ENCODE measurements at places on chromosomes 7 and 10. TPM values are rescaled to one million over a fixed set of nuclear protein-coding genes. Genes with fewer than 3 reads are reported as not detected.

DNA sequence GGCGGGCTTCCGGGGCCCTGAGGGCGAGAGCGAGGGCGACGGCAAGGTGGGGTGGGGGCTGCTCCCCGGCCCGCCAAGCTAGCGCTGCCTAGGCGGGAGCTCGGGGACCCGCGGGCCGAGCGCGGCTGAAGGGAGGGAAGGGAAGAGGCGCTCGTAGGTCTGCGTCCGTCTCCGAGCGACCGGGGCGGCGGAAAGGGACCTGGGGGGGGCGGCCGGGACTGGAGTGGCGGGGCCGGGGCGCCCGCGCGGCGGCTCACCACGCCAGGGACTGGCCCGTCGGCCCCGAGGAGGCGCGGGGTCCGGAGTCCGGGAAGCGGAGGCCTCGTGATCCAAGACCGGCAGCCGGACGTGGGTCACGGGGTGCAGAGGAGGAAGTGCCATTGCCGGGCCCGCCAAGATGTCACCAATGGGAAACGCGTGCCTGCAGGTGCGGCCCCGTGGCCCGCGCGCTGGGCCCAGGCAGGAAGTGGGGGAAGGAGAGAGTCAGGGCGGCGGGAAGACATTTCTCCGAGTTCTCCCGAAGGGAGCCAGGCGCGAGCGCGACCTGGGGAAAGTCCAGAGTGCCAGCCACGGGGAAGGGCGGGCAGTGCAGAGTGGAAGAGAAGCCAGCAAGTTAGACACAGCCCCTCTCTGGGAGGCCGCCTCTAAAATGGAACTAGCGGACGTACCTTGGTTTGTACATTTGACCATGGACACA, 11.9 kb downstream of the HNRNPF start:
- peak; percentile 98 for DNase-seq

- DNase-seq: no peak
These were observed 76.1 kb upstream of the ANK3 start for GRCh38 chr10:60465801-60466200.

DNA sequence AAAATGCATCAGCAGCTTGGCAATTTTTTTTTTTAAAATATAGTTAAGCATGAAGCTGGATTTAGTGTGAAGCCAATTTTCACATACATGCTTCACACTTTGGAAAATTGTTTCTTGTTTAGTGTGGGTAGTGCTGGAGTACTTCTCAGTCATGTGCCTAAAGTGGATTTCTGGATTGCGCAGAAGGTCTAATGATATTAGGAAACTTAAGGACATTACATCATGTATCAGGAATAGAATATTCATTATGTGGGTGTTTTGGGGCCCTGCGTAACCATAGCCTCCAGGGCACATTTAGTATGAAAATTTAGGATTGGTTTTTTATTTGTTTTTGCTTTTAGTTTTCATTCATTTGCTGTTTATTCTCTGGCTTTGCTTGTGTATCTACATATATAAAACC, 28.8 kb upstream of the BNIP3 start:
- no peak for DNase-seq

RBP4 gene
- 9.6 TPM for total RNA-seq

- no peak for DNase-seq
These were observed 97.8 kb upstream of the PPIF start for GRCh38 chr10:79249186-79250121.

PRSS2 gene
- total RNA-seq: not detected

AOAH gene
- total RNA-seq: 0.69 TPM

AASS gene
- total RNA-seq: 13.3 TPM

HNRNPF gene
- 227 TPM for total RNA-seq

DNA sequence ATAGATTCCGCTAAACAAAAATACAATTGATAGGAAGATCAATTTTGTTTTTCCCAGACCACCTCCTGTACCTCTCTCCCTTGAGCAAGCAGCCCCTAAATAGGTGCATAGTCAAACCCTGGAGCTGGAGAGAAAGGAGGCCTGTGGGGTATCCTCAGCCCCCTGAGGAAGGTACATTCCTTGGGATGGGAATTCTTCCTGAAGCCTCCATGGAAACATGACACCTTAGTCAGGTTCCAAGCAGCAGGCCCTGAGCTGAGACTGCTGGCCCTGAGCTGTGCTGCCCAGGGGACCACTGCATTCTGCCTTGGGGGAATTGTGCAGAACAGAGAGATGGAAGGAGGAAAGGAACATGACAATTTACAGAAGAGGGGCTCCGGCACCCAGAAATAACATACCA, 7.4 kb downstream of the HNRNPF start:
- DNase-seq: no peak

DNA sequence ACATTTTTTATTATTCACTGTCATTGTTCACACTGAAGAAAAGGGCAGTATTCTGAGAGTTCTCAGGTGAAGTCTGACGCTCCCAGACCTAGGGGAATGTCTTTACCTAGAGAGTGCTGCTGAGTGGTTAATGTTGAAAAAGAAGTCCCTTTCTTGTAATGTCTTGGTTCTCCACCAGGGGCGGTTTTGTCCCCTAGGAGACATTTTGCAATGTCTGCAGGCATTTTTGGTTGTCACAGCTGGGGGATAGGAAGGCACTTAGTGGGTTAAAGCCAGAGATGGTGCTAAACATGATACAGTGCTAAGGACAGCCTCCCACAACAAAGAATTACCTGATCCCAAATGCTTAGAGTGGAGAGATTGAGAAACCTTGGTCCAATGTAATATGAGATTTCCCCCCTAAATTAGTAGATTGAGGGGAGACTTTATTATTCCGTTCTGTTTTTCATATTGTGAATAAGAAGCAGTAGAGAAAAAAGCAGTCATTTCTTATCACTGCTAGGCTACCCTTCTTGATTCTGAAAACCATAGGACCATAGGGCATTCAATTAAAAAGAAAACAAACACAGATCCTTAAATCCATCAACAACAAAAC, 13.1 kb downstream of the UMAD1 start:
- no peak for DNase-seq

- no peak for DNase-seq
These were observed 36.5 kb upstream of the AP5Z1 start for GRCh38 chr7:4738711-4739527.

GRCh38 chr7:40175725-40176510, 41.1 kb downstream of the SUGCT start:
- no peak for DNase-seq

DNA sequence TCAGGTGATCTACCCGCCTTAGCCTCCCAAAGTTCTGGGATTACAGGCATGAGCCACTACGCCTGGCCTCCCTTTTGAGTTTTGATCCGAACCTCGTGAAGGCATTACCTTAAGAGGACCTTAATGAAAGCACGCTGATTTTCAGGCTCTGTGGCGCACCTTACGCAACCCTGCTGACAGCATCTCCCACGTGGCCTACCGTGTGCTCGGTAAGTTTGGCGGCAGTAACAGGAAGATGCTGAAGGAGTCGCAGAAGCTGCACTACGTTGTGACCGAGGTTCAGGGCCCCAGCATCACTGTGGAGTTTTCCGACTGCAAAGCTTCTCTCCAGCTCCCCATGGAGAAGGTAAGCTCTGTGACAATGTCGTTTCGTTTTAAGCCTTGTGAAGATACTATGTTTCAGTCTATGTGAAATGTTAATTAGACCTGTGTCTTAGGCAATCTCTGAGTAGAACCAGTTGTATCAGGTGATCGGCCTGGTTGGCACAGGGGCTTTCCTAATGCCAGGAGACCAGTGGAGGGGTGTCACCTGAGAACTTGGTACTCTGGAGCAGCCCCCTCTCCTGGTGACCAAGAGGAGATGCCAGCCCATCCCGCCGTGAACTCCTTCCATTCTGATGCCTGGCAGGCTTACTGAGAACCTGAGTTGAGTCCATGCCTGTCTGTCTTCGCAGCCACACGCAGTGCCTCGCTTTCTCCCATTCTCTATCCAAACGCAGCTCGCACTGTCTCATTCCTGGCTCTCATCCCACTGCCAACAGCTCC, 43.5 kb downstream of the TRRAP start:
- DNase-seq: peak; percentile 60

DNA sequence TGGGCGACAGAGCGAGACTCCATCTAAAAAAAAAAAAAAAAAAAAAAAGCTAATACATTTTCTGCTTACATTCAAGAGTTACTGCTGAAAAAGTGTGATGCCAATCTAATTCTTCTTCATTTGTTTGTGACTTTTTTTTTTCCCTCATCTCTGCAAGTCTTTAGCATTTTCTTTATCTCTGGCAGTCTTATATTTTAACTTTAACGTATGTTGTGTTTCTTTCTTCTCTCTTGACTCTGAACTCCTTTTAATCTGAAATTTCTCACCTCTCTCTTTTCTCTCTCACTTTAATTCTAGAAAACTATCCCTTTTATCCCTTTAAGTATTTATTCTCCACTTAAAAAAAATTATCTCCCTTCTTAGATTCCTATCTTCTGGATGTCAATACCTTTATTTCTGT, 146.5 kb downstream of the JMJD1C start:
- DNase-seq: no peak

DOCK4 gene
- total RNA-seq: 8.9 TPM

DNA sequence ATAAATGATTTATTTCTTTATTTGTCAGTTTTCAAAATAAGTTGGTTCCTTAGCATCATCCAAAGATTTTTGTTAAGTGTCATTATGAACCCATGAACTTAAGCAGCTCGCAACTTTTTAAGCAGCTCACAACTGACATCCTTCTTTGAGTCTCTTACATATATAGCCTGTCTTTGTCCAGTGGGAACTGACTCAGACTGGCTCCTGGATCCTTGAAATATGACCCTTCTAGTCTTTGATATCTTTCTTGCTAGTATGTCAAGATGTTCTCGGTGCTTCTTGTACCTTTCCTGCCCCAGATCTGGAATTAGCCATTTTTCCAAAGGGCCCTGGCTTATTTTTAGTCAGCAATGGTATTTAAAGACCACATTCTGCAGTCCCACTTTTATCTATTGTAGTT, 53.9 kb upstream of the ARID5B start:
- DNase-seq: no peak

GRCh38 chr7:99392659-99393354, 15.6 kb downstream of the PDAP1 start:
- DNase-seq: peak; percentile 80

DNA sequence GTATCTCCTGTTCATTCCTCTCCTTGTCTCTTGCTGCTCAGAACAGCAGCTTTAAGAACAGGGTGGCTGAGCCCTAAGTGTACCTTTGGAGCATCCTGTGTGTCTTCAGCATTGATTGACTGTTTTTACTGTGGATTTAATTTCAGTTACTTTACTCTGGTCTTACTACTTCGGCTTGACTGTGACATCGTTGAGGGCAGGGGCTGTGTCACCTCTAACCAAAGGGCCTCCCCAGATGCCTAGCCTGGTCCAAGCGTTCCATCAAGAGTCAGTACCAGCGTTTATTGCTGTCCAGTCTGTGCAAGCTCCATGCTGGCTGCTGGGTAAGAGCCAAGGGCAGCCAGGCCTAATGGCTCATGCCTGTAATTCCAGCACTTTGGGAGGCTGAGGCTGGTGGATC, 32.4 kb downstream of the CCM2 start:
- DNase-seq: peak; percentile 66

- no peak for DNase-seq
These were observed 17.1 kb upstream of the MGMT start for GRCh38 chr10:129449893-129450292.

DNA sequence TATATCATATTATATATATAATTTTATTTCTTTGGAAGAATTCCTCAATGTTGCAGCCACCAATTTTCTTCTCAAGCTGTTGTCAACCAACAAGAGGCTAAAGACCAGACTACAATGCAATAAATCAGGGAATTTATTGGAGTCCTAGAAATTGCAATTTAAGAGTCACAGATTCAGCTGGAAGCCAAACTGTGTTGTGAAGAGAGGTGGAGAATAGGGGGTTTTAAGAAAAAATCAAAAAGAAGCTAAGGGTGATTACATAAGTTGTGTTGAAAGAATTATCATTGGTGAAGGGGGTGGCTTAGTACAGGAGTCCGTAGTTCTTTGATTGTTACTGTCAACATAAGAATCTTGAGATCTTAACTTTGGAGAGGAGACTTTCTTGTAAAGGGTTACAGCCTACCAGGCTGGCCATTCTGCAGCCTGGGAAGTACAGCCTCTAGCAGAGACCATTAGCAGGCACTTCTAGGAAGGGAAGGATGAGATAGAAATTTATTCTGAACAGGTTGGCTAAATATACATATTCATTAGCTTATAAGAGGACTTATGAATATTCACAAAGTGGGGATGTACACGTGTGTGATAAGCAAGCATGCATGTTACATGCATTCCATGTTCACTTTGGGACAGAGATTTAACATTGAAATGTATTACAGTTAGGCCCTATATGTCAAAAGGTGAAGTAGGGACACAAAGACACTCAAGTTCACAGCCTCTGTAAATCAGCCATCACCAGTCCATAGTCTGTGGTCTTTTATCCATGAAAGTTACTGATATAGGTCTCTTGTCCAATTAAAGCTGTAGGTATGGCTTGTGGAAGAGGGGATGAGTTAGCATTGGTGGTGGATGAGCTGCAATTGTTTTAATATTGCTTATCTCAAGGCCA, 8.3 kb upstream of the TMEM168 start:
- DNase-seq: no peak

LEP gene
- total RNA-seq: 0.54 TPM

- peak; percentile 29 for DNase-seq
These were observed 310.1 kb downstream of the WDR37 start for GRCh38 chr10:1366322-1366691.

GNG11 gene
- total RNA-seq: 5.8 TPM

DNA sequence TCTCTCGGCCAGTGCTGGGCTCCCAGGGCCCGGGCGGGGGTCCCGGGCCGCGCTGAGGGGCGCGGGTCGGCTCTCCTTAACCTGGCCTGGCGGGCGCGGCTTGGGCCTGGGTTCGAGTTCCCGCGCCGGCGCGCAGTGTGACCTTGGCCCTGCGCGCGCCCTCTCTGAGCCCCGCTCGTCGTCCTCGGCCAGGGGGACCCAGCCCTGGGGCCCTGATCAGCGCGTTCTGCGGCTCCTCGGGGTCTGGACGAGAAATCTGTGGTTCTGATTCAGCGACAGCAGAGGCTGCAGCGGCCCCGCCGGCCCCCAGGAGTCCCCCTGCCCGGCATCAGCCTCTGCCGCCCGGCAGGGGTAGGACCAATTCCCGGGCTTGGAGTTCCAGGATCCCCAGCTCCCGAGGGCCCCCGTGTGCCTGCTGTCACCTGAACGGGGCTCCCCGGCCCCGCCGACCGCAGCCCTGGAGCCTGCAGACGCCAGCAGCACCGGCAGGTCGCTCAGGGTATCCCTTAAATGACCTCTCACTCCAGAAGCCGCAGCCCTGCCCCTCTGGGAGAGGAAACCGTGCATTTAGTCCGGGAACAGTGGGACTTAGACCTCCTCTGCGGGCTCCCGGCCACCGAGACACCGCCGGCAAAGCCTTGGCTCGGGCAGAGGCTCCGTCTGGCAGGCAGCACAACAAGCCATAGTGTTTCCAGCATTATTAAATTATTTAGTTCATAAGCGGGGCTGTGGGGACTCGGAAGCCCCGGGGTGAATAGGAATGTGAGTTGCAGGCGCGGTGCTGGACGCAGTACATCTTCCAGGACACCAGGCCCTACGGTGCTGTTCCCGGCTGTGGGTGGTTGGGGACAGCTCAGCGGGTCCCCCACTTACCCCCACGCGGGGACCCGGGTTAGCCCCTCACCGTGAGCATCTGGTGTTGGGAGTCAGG, 572 bp downstream of the CHST12 start:
- no peak for DNase-seq

NPTX2 gene
- total RNA-seq: 4.5 TPM

EBLN1 gene
- not detected for total RNA-seq

- DNase-seq: no peak
These were observed 12.1 kb downstream of the CRYGN start for GRCh38 chr7:151427705-151428377.

All from lower leg skin (tissue), 4 donors.